ENCODE measurements at places on chromosomes 7 and 10.
A peak's percentile ranks its signal among the peaks of the same experiment; 100 is the strongest.

GRCh38 chr10:60913657-60914056 is 30.3 kb downstream of the RHOBTB1 start:
- DNase-seq = no peak

- no peak for DNase-seq
Observed at GRCh38 chr10:68112837-68113236, 3.5 kb downstream of the MYPN start.

DNA sequence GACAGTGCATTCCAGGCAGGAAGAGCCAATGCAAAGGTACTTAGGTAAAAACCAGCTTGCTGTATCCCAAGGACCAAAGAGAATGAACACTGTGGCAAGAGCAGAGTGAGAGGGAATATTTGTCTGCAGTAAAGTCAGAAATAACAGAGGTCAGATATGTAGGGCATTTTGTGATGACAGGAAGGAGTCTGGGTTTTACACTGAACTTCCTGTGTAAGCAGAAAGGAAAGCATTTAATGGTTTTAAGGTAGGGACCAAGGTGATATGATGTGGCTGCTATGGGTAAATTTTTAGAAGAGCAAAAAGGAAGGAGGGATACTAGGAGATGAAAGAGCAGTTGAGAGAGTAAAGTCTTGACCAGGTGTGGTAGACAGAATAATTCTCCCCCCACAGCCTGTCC is 10.1 kb downstream of the ABCB1 start:
- DNase-seq = no peak

DNA sequence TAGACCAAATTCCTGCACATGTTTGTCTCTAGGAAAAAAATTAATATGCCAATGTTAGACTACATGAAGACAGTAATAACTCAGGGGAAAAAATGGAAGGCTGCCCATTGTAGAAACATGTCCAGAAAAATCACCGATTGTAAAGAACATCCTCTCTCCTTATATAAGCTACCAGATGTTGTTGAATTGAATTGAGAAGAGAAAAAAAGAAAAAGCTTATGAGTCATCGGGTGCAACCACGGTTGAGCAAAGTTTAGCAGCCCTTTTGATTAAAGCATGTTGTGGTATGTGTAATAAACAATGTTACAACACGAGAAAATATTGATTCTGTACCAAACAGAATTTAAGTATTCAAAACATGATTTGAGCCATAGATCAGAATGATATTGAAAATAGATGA is 102.3 kb upstream of the ARHGAP21 start:
- no peak for DNase-seq

GRCh38 chr7:77331938-77332695 is 84.0 kb downstream of the GSAP start:
- DNase-seq = peak; percentile 29

- DNase-seq = no peak
Observed at GRCh38 chr10:112880633-112881530, 69.2 kb upstream of the TCF7L2 start.

DNA sequence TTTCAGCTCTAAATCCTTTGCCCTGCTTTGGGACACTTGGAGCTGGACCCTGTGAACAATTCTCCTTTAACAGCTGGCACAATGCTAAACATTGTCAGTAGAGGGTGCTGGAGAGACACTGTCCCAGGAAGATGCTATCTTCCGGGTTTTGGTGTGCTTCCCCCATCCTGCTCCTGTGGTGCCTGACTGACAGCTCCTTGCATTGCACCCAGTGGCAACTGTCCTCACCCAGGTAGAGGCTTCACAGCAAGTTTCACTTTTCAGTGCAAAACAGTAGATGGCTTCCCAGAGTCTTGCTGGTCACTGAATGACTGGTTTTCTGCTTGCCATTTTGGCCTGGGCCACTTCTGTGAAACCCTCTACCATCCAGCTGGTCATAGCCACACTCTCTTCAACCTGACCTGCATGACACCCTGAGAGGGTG is 77.3 kb downstream of the CDC14C start:
- peak; percentile 68 for DNase-seq

DNA sequence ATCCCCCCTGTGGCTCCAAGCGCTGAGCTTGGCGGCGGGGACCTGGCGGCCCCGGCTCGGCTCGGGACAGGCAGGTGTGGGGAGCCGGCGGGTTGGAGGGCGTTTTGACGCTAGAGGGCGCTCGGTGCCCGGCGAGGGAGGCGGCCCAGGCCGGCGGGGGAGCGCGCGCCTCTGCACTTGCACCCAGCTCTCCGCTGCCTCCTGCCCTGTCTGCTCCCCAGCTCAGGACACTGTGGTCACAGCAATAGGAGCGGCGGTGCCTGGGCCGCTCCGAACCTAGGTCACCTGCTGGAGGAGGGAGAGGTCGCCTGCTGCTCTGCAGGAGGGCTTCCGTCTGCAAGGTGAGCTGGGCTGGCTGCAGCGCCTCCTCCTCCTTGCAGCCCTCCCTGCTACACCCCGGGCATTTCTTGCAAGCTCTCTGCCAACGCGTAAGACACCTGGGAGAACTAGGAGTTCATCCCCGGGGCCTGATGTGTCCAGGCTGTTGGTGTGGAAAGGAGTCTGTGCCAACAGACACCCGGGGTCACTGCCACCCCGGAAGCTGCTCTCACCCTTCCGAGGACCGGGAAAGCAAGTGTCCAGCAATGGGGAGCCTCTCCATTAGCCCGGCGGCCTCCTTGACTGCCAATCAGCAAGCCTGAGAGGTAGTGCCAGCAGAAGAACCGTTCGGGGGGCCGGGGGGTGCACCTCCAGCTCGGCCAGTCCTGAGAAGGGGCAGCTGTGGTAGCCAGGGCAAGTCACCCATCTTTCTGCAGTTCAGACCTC is 620.4 kb downstream of the GALNT17 start:
- DNase-seq = peak; percentile 93

- no peak for DNase-seq
Observed at GRCh38 chr7:88681682-88682081, 77.8 kb upstream of the ZNF804B start.

- DNase-seq = no peak
Observed at GRCh38 chr7:71430246-71430645, 298.3 kb downstream of the GALNT17 start.

DNA sequence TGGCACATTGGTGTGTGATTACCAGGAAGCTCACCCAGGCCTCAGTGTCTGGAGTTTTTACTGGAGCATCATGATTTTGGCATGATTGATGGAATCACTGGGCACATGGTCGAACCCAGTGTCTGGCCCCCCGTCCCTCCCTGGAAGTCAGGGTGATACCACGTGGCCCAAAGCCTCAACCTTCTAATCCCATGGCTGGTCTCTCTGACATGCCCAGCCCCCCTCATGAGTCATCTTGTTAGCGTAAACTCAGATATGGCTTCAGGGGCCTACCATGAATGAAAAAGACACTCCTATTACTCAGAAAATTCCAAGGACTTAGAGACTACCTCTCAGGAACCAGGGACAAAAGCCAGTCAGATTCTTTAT is 109.3 kb downstream of the GRK5 start:
- no peak for DNase-seq

GRCh38 chr7:89027781-89028180 is 232.2 kb upstream of the TEX47 start:
- no peak for DNase-seq

- no peak for DNase-seq
Observed at GRCh38 chr10:94074462-94074861, 80.7 kb downstream of the PLCE1 start.

GRCh38 chr7:50564640-50565558 is at the start of gene DDC:
TSS of gene DDC (minus strand) at chr7:50565405. CDS start at chr7:50544085, 21,320 bp downstream.
- no peak for DNase-seq

DNA sequence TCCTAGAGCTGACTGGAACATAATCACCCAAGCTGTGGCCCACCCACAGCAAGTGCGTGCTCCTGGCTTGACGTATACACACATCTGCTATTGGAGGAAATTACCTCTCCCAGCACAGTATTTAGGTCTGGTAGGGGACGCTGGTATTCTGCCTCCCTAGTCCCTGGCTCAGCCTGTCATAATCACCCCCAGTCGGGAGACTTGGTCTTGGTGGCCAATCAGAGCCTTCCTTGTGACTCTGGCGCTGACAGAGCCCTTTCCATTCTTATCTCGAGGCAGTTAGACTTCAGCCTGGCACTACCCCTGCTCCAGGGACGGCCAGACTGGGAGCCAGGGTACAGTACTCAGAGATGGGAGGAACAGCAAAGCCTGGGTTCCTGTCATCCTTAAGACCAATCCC is 14.3 kb upstream of the PRKAG2 start:
- DNase-seq = no peak

DNA sequence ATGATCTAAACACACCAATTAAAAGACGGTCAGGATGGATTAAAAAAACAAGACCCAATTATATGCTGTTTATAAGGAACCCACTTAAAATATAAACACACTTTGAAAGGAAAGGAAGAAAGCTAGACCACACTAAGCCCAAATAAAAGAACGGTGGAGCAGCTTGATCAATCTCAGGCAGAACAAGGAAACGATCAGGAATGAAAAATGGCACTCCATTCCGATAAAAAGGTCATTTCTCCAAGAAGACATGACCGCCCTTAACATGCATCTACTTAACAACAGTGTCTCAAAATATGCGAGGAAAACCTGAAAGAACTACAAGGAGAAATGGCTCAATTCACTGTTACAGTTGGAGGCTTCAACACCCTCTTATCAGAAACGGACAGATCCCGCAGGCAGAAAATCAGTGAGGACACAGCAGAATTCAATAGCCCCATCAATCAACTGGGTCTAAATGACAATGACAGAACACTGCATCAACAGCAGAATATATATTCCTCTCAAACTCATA is 210.0 kb downstream of the MAD1L1 start:
- no peak for DNase-seq
